ENCODE measurements at places on chromosomes 13 and 19. TPM values are rescaled to one million over a fixed set of nuclear protein-coding genes. Genes with fewer than 3 reads are reported as not detected.

Gene CPB2
- total RNA-seq, result not detected

Gene ZNF709
- total RNA-seq, result 20.2 TPM

Gene SCN1B
- 14.0 TPM for total RNA-seq

Gene SLITRK6
- 17.6 TPM for total RNA-seq

Gene CRX
- total RNA-seq, result 229 TPM

Gene DAPK3
- 90.9 TPM for total RNA-seq

All from camera-type eye (tissue), 1 donor.